ENCODE measurements at places on chromosomes 6 and 20.

DNA sequence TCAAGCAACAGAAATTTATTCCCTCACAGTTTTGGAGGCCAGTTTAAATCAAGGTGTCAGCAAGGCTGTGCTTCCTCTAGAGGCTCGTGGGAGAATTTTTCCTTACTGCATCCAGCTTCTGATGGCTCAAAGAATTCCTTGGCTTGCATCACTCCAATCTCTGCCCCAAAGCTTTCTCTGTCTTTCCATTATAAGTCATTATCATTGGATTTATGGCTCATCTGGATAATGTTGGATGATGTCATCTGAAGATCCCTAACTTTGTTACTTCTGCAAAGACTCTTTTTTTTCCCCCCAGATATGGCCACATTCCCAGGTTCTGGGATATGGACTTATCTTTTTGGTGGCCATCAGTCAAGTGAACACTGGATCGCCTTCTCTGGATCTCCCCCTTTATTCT lies 146.3 kb upstream of the B3GAT2 start:
- no peak for DNase-seq

DNA sequence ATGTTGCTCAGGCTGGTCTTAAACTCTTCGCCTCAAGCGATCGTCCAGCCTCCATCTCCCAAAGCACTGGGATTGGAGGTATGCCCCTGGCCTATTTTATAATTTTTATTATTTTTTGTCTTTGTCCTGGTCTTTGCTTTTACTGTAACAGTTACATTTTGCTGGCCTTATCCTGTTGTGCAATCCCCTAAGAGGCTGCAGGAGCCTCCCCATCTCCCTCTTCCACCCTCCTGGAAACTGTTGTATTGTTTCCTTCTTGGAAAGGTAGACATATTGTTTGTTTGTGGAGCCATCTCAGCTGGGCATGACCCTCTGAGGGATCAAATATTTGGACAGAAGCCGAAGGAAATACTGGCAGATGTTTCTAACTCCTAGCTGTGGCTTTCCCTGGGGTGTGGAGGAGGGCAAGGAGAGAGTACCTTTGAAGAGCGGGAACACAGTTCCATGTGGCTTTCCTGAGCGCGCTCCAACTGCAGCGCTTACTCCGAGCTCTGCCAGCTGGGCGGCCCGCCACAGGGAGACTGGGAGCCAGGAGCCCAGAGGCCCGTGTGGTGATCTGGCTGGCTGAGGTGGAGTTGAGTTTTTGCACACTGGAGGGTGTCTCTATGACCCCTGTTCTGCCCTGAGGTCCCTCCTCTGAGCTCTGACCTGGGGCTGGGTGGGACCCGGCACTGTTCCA lies 4.9 kb downstream of the MAPK13 start:
- DNase-seq, result no peak

DNA sequence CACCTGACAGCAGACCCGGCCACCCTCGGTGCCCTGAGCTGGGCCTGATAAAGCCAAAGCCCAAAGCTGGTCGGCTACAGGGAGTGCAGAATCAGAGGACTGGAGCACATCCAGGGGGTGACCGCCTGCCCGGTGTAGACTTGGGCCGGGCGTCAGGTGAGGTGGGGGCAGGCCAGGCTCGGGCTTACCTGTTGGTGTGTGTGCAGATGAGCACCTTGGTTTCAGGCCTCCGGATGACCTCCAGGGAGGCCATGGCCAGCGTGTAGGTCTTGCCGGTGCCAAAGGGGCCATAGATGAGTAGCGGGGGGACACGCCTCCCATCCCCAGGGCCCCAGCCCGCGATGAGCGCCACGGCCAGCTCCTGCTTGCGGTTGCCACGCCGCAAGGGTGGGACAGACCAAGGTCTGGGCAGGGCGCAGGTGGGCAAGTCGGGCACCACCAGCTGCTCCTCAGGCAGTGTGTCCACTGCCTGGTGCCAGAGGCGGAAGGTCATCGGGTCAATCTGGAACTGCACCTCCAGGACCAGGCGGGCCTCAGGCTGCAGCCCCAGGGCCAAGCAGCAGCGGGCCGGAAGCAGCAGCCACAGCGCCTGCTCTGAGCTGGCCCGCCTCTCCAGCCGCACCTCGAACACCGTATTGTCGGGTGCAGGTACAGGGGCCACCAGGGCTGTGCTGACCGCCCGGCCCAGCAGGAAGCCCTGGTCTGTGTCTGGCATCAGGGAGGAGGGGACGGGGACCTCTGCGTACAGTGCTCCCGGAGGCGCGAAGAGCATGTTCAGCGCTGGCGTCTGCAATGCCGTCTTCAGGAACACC lies 5.7 kb downstream of the HELZ2 start:
- no peak for DNase-seq

GRCh38 chr6:4853782-4854511 lies 77.7 kb downstream of the CDYL start:
- peak; percentile 14 for DNase-seq

DNA sequence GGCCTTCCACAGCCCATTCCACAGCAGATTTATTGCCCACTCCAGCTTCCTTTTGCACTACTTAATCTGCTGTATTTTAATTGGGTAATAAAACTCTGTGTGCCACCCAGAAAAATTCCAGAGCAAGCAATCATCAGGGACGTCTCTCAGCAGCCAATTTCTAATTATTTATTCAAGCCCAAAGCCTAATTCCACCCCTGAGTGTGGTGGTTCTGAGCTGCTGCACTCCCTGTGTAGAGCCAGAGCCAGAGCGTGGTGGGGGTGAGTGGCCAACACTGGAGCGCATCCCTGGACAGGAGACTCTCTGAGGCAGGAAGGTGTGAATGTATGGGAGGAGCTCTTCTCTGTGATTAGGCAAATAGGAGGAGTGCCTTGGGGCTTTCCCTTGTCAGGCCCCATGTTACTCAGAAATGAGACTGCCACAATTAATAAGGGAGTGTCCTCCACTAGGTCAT lies 66.1 kb downstream of the CD24 start:
- DNase-seq, result no peak

- no peak for DNase-seq
Observed at GRCh38 chr20:1577906-1578305, 20.4 kb upstream of the SIRPD start.

- peak; percentile 17 for DNase-seq
Observed at GRCh38 chr6:69887026-69887425, 20.7 kb downstream of the COL19A1 start.

DNA sequence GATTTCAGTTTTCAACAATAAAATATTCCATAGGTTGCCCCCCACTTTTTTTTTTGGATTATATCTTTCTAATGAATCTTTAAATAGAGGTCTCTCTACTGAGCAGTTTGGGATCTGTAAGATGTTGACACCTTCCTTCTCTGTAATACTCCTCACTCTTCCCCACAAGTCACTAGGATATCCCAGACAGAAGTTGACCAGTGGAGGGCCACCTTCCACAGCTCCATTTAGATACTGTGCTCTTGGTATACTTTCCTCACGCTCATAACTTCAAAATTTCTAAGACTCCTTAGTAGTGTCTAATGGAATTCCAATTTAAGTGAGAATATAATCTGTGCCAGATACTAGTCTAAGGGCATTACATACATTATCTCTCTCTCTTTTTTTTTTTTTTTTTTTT lies 159.0 kb upstream of the BEND3 start:
- no peak for DNase-seq

- no peak for DNase-seq
Observed at GRCh38 chr6:121691126-121691551, 255.7 kb downstream of the GJA1 start.

GRCh38 chr20:62631336-62632308 lies 10.7 kb upstream of the SLCO4A1 start:
- DNase-seq, result no peak

DNA sequence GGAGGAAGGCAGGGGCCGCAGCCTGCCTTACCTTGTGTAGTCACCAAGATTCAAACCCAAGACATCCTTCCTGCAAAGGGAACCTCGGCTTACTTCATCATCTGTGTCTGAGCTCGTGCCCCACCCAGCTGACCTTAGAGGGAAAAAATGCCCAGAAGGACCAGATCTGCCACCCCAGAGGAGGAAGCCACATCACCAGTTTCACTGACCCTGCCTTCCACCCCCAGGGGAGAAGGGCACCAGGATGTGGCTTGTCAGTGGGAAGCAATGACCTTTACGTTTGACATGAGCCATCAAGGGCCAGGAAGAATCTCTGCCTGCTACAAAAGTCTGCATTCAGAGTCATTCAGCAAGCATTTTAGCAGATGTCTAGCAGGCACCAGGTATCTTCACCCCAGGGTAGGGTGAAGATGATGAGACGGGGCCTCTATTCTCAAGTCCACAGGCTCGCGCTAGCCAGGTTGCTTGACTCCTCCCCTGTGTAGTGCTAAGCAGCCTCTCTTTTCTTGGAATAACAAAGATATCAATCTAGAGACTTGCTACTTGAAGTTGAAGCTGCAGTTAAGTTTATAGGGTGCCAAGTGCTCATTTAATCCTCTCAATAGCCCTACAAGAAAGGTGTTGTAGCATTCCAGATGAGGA lies 28.1 kb downstream of the HM13 start:
- DNase-seq, result no peak

GRCh38 chr20:31972471-31973021 lies 4.6 kb downstream of the XKR7 start:
- DNase-seq, result peak; percentile 11

- DNase-seq, result no peak
Observed at GRCh38 chr6:14791526-14791925, 454.3 kb upstream of the JARID2 start.

DNA sequence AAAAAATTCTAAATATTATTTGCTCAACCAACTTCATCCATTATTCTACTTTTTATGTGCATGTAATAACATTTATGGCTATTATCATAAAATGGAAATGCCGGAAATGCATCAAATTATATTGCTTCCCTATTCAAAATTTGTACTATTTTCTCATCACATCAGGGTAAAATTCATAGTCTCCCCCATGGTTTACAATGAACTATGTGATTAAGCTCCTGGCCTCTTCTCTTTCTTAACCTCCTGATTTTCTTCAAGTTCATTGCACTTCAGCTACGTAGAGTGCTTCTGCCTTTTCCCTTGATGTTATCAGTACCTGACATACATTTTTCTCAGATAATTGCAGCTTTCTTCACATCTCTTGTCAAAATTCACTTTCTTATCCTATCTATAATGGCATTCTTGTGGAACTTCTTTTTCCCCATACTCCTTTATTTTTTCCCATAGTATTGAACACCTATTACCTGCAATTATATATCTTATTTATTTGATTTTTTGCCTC lies 699.1 kb upstream of the ADGRB3 start:
- DNase-seq, result no peak

GRCh38 chr6:5243069-5243468 lies 17.7 kb downstream of the LYRM4 start:
- no peak for DNase-seq

DNA sequence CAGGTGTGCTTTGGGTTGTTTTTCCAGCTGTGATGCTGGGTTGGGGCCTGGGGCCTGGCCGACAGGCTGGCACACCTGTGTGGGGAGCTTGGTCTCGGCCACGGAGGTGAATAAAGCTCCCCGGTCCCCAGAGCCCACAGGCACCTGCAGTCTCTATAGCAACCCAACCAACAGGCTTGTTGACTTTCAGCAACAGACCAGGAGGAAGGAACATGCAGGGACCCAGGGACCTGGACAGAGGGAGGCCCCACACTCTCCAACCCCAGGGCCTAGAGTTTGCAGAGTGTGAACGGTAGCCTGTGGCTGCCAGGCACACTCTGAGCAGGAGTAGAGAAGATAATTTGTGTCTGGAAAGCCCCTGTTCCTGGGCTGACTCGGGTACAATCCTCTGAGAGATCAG lies 14.6 kb upstream of the SYNJ2 start:
- no peak for DNase-seq

DNA sequence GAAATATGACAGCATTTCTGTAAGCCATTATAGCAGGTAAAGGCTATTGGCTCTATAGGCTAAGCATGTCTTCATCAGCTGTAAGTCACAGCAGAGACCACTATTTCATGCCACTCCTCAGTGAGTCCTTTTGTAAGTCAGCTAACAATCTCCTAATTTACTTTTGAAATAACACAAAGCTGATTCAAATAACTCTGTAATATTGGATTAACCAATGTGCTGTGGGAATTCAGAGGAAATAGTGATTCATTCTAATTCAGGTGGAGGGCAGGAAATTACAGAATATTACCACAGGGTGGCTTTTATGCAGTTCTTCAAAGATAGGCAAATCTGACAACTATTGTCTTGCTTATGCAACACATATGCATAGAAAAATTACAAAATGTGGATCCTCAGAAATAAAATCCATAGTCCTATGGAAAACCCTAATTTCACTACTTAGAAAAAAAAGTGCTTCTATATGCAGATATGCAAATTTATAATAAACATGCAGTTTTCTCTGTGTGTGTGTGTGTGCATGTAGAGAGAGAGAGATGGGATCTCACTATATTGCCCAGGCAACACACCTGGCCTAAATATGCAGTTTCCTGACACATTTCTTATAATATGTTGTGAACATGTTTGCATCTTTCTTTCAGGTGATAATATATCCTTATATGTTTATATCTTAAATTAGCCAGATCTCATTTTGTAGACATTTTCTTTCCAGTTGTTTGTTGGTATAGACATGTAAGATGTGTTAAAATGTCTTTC lies 4.8 kb upstream of the SMIM28 start:
- DNase-seq, result peak; percentile 34

DNA sequence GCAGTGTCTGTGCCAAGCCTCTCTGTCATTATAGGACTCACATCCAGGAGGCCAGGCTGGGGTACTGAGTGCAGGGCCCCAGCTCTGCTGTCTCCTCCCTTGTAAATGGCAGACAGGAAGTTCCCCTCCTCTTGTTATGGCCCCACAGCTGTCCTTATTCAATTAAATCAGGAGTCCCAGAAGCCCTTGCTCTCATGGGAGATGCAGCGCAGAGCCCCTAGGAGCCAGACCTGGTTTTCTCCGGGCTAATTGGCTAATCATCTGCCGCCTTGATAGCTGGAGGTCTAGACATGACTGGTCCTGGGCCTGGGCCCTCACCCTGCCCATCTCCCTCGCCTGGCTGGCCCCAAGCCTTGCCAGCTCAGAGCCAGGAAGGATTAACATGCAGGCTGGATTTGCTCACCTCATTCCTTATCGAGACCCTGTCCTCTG lies 172.0 kb downstream of the VEGFA start:
- no peak for DNase-seq

DNA sequence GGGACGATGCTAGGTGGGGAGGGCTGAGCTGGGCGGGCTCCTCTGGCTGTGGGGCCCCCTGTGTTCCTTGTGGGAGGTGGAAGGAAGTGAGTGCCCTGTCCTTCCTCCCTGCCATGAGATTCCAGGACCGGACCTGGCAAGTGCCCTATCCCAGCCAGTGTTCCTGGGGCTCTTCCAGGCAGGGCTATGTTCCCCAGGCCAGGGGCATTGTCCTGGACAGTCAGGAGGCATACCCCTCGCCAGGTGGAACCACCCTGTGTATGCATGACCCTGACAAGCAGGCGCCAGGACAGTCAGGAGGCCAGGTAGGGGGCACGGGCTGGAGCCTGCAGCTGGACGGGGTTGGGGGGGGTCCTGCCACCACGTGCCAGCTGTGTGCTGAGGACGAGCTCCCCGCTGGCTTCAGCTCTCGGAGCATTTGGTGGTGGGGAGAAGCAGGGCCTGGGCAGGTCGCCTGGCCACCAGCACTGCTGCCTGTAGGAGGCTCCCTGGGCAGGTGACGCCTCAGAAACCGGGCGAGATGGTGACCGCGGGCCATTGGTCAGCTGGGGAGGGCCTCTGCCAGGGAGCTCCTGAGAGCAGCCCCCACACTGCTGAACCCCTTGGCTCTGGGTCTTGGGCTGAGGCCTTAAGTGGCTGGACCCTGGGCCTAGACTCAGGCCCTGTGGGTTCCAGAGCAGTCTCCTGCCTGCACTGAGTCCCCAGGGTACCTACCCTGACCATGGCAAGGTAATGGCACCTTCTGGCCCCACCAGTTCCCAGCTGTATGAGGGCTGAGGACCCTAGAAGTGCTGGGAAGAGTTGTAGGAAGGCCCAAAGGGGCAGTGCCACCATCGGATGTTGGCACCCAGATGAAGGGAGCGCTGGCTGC lies 694 bp downstream of the SLC17A9 start:
- DNase-seq, result no peak

All from brain microvascular endothelial cell (primary cell).